ENCODE measurements at places on chromosomes 5 and 9. TPM values are rescaled to one million over a fixed set of nuclear protein-coding genes. Genes with fewer than 3 reads are reported as not detected.

The BTNL8 gene
- not detected for polyA plus RNA-seq

The PAPPA gene
- polyA plus RNA-seq, result 8.8 TPM

The GRHPR gene
- polyA plus RNA-seq, result 107 TPM

The PCDHB14 gene
- polyA plus RNA-seq, result 0.86 TPM

DNA sequence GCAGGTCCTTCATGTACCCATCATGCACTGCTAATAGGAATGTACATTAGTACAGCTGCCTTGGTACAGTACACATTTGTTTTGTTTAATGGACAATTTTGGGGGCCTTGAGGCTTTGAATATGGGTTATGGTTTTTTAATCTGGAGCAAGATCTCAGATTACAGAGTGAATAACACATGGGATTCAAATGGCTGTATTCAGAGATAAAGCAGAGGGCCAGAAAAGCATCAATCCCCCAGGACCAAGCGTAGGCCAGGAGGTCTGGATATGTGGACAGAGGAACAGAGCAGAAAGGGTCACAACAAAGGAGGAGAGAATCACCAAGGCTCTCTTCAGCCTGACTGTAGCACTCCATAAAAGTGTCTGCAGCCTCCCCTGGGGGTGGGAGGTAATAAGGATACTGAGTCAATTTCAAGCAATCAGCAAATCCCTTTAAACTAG is 47.7 kb upstream of the STK32A start:
- no peak for DNase-seq

DNA sequence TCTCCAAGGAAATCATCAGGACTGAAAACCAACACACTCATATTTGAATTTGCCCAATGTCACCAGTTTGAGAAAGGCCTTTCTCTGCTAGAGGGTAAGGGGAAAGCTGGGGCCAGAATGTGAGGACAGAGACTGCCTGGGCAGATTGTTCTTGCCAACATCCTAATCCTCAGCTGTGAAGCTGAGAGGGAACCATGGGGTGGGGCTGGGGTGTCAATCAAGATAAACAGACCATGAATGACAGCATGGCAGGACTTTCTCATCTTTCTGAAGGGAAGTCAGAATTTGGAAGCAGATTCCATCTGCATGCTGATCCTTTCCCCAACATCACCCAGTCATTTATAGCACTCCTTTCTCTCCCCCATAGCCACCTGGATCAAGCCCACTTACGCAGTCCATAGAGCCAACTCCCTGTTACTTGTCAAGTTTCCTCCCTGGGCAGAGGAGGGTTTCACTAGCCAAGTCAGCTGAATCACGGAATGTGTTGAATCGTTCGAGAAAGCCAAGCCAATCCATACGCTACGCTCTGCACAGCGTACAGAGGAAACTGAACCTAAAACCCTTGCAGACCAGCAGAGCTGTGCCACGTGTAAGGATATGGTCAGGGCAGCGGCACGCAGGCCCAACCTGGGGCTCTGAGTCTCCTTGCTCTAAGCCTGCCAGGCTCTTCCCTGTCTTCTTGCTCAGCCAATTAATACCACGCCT is 14.9 kb downstream of the GLDC start:
- DNase-seq, result no peak

- DNase-seq, result no peak
These were observed 110.1 kb downstream of the SPOCK1 start for GRCh38 chr5:137389042-137389441.

DNA sequence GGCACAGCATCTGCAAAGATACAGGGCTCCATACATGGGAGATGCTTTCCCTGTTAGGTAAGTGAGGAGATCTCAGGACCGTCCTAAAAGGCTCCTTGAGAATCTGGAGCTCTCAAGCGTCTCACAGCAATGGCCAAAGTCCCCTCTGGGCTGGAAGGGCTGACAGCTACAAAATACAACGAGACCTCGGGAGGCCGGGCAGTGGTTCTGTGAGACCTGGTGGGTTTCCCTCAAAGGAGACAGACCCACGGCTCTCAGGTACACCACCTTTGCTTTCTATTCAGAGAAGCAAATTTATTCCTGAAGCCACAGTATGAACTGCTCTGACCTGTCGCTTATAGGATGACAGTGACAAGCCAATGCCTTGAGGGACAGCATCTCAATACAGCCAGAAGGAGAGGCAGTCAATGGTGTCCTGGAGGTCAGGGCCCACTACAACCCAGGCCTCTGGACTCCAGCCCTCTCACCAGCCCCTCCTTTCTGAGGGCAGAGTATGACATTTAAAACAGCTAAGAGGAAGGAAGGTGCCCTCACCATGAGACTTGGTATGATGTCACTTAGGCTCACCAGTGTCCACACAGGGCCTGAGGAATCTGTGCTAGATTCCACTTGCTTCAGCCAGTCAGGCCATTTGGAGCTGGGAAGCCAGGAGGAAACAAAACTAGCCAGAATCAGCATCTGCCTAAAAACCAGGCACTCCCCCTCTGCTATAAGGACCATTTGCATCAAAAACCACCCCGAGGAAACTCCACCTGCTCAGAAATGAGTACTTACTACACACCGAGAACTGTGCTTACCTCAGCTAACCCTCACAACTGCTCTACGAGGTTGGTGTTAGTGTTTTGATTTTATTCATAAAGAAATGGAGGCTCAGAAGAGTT is 86.5 kb upstream of the FSTL4 start:
- DNase-seq, result no peak

DNA sequence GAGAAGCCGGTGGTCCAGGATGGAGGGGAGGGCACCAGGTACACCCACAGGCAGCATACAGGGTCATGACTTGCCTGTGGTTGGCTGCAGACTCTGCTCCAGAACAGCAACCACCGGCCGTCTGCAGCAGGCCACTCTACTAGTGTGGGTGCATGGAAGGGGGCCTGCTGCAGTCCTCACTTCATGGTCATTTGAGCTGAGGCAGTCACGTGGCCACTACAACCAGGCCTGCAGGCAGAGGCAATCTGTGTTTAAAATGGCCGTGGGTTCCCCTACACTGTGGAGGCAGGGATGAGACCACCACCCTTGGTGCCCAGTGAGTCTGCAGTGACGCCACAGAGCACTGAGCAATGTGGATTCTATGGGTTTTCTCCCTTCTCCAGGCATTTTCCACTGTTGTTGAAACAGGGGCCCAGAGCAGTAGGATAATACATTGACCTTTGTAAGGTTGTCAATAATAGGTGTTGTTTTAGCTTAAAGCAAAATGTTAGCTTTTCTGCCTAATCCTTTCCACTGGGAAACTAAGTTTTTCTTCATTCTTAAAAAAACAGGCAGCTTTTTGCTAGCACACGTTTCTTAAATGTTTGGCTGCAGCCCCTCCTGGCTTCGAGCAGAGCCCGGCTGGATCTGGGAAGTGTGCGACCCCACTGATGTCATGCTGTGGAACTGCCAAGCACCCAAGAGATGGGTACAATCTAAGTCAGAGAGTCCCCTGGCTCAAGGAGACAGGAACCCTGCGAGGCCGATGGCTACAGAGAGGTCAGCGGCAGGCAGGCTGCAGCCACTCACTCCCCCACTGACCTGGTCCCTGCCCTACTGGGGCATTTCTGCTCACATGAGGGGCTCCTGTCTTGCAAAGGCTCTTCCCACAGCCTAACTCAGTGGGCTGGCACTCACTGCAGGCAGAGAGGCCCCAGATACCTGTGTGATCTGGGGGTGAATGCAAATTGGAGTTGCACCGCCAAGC is 21.2 kb downstream of the GADD45G start:
- no peak for DNase-seq

- DNase-seq, result no peak
These were observed 198.0 kb downstream of the CAVIN4 start for GRCh38 chr9:100775912-100776311.

Measured in fibroblast of lung (primary cell).